Lung (tissue), 17 donors: ENCODE measurements at places on chromosomes 11 and 22. TPM values are rescaled to one million over a fixed set of nuclear protein-coding genes. Genes with fewer than 3 reads are reported as not detected.

The NDUFV1 gene
- polyA plus RNA-seq: 113 TPM

The TMEM151A gene
- polyA plus RNA-seq: 0.09 TPM

The VPREB1 gene
- not detected for polyA plus RNA-seq

The ACR gene
- polyA plus RNA-seq: 3.3 TPM

The GRK3 gene
- polyA plus RNA-seq: 9.0 TPM

The ARHGAP42 gene
- polyA plus RNA-seq: 4.1 TPM

The SLCO2B1 gene
- polyA plus RNA-seq: 22.2 TPM

The ZNF280A gene
- not detected for polyA plus RNA-seq

The TMEM223 gene
- 38.6 TPM for polyA plus RNA-seq

The MRGPRX4 gene
- polyA plus RNA-seq: not detected

The PHRF1 gene
- polyA plus RNA-seq: 16.3 TPM
